ENCODE measurements at places on chromosomes 6 and 20. TPM values are rescaled to one million over a fixed set of nuclear protein-coding genes. Genes with fewer than 3 reads are reported as not detected.
A peak's percentile ranks its signal among the peaks of the same experiment; 100 is the strongest.

CAGE1 gene
- not detected for total RNA-seq

GRCh38 chr6:66245231-66245630, 538.2 kb upstream of the EYS start:
- H3K4me1 ChIP-seq = no peaks in the 10 kb centered on the region
- H3K36me3 ChIP-seq = no peaks in the 10 kb centered on the region
- no peak overlapping the region for H3K4me3 ChIP-seq
- H3K27ac ChIP-seq = no peak overlapping the region
- no peaks in the 10 kb centered on the region for H3K27me3 ChIP-seq
- DNase-seq = no peak

IMPG1 gene
- total RNA-seq = not detected

DNA sequence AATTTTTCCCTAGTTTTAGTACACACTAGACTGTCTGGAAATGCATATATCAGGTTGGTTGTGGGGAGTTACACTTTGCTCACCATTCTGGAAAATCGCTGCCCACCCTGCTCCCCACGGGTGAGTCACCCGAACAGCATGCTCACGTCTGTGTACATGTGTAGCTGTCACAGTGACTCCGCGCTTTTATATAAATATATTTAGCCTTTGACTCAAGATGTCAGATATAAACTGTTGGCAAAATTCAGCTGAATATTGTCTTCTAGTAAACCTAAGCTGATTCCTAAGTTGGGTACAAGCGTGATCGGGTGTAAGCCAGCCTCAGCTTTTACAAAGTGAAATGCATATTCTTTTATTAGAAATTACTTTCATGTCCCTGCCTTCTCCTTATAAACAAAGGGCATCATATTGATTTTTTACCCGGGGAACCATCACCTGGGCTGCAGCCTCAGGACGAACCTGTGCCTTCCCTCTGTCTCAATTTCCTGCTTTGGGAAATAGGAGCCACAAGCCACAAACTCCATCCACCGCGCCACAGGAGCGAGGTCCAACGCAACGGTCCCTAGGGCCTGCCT, 4.3 kb downstream of the SDCBP2 start:
- peak overlapping the region; percentile 99 for H3K4me3 ChIP-seq
- peak overlapping the region; percentile 99 for H3K27ac ChIP-seq
- H3K27me3 ChIP-seq = no peaks in the 10 kb centered on the region
- DNase-seq = no peak

DNA sequence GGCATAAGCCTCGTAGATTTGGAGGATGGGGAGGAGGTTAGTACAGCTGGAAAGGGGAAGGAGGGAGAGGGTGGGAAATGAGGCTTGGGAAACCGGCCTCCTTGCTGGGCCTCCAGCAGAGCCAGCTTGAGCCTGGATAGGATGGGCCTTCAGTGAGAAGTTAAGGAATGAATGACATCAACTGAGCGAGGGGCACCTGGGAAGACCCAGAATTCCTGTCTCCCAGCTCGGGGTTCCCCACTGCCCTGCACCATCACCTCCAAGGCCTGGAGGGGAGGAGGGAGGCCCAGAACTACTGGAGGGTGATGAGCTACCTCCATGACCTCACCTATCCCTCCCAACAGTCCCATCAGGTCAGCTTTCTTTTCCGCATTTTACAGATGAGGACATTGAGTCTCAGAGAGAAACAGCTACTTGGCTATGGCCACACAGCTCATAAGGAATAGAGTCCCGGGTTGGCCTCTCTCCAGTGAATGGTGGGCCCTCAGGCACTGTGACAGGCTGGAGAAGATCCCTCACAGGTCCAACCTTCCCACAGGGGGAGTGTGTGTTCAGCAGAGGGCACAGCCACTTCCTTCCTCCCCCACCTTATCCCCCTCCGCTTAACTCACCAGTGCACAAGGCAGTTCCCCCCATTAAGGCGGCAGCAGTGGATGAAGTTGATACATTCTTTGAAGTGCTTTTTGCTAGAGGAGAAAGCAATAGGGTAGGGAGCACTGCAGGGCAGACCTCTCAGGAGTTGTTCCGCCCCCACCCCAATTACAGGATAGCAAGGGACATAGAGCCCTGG, 6.8 kb downstream of the DUSP15 start:
- no peak overlapping the region for H3K4me3 ChIP-seq
- no peak overlapping the region for H3K27ac ChIP-seq
- no peak for DNase-seq
- H3K36me3 ChIP-seq = no peaks in the 10 kb centered on the region
- H3K27me3 ChIP-seq = no peaks in the 10 kb centered on the region

GRCh38 chr6:6246544-6246943, 73.9 kb downstream of the F13A1 start:
- no peak for DNase-seq
- H3K27me3 ChIP-seq = no peaks in the 10 kb centered on the region
- no peaks in the 10 kb centered on the region for H3K36me3 ChIP-seq
- no peak overlapping the region for H3K27ac ChIP-seq
- H3K4me1 ChIP-seq = no peaks in the 10 kb centered on the region

CCDC170 gene
- total RNA-seq = not detected

GRCh38 chr6:28589957-28590349, 64.3 kb downstream of the GPX5 start:
- H3K36me3 ChIP-seq = no peaks in the 10 kb centered on the region
- no peak overlapping the region for H3K4me3 ChIP-seq
- peaks cover 51% of the 10 kb centered on the region for H3K27me3 ChIP-seq
- no peak overlapping the region for H3K27ac ChIP-seq
- peaks cover 16% of the 10 kb centered on the region for H3K4me1 ChIP-seq
- DNase-seq = no peak

DNA sequence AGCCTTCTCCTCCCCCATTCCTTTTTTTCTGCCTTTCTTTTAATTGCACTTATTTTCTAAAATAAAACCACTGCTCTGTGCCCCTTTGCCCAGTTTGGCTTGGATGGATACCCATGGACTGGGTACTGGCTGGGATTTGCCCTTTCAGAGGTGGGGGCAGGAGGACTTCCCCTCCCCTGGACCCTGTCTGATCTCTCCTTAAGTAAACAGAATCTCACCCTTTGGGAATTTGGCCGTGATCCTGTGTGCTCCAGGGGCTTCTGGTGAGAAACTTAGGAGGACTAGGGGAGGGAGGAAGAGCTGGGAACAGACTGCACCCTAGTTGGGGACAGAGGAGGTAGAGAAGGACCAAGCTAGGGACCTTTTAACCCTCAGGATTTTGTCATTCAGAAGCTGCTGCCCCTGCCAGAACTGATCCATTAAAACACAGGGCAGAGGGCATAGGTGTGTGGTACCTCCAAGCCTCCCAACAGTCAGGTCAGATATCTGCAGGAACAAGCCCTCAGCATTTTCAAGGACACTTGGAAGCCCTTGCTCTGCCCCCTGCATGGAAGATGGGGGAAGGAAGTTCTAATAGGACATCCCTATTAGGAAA, 7.3 kb downstream of the FOXP4 start:
- H3K4me1 ChIP-seq = peaks cover 16% of the 10 kb centered on the region
- H3K4me3 ChIP-seq = no peak overlapping the region
- peaks cover 10% of the 10 kb centered on the region for H3K27me3 ChIP-seq

DNA sequence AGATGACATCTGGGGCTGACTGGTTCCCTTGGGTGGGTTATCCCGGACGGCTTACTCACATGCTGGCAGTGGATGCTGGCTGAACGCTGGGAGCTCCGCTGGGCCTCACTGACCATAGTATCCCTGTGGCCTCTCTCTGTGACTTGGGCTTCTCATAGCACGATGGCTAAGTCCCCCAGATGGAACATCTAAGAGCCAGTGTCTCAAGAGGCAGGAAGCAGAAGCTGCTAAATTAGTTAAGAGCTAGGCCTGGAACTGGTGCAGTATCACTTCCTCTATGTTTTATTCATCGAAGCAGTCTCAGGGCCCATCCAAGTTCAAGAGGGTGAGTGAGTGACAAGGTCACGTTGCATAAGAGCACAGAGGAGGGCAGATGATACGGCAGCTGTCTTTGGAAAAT, 116.5 kb upstream of the LAMP5 start:
- no peak overlapping the region for H3K4me3 ChIP-seq
- no peaks in the 10 kb centered on the region for H3K36me3 ChIP-seq
- no peaks in the 10 kb centered on the region for H3K4me1 ChIP-seq
- no peaks in the 10 kb centered on the region for H3K27me3 ChIP-seq
- no peak overlapping the region for H3K27ac ChIP-seq

DNA sequence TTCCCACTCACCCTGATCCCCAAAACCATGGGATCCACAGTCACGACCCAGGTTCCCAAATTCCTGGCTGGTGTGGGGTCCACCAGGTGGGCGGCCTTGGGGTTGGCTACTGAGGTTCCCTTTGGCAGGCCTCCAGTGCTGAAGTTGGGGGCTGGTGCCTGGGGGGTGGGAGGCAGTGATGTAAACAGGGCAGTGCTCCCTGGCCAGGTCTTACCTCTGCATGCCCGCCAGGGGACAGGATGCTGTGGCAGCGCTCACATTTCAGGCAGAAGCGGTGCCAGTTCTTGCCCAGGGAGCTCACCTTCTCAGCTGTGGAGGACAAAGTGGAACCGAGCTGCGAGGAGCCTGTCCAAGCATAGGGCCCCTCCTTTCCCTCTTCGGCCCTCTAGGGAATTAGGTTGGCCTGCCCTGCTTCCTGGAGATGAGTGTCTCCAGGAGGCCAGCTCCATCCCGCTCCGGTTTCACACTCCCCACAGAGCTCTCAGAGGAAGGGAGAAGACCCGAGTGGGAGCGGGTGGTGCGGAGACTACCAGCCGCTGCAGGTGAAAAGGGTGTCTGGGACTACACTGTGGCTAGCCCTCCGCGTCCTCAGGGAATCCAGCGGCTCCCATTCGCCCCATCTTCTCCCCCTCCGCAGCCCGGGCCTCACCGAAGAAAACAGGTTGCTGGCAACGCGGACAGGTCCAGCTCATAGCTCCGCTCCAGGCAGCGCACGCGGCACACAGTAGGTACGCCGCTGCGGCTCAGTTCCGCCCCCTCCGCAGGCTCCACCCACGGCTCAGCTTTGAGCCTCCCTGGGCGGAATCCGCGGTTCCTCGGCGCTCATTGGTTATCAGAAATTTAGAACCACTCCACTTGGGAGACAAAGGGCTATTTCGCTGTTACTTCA, at the start of gene CRIP3:
CRIP3 (minus strand) TSS at position 726 of the 889 bp plus-strand sequence; CDS start at position 692, 34 bp downstream.
- no peaks in the 10 kb centered on the region for H3K27me3 ChIP-seq
- H3K36me3 ChIP-seq = no peaks in the 10 kb centered on the region
- no peak within 1 kb of the TSS for H3K27ac ChIP-seq

Data from CD8-positive, alpha-beta memory T cell (primary cell).